ENCODE measurements at places on chromosomes 5 and 9. TPM values are rescaled to one million over a fixed set of nuclear protein-coding genes. Genes with fewer than 3 reads are reported as not detected.

The ADAMTSL1 gene
- 35.3 TPM for total RNA-seq

The EIF4EBP3 gene
- 0.40 TPM for total RNA-seq

The CDHR2 gene
- total RNA-seq: 0.55 TPM

The GARIN3 gene
- not detected for total RNA-seq

The ARHGEF39 gene
- 1.5 TPM for total RNA-seq

The SLC4A9 gene
- 0.30 TPM for total RNA-seq

The TIFAB gene
- 0.10 TPM for total RNA-seq

The SPAG8 gene
- 4.2 TPM for total RNA-seq

The GFI1B gene
- total RNA-seq: 1.1 TPM

The NUP188 gene
- 30.3 TPM for total RNA-seq

The STKLD1 gene
- total RNA-seq: 3.6 TPM

The PCDHB5 gene
- 8.0 TPM for total RNA-seq

The LHX2 gene
- total RNA-seq: 2.0 TPM

The IPO11 gene
- total RNA-seq: 25.5 TPM

The PAEP gene
- total RNA-seq: 0.55 TPM

The IQGAP2 gene
- total RNA-seq: 16.2 TPM

The PRR7 gene
- total RNA-seq: 8.8 TPM

The SLC6A19 gene
- 0.10 TPM for total RNA-seq

The TBC1D2 gene
- total RNA-seq: 3.4 TPM

The SHOC1 gene
- not detected for total RNA-seq

The PCDHGB3 gene
- 6.0 TPM for total RNA-seq

The PCDHB13 gene
- total RNA-seq: 4.5 TPM

The TMEM215 gene
- 5.2 TPM for total RNA-seq

The PRLR gene
- total RNA-seq: 5.3 TPM

The GCNT4 gene
- total RNA-seq: 2.9 TPM

The SLC36A2 gene
- total RNA-seq: 0.30 TPM

The GNA14 gene
- 5.0 TPM for total RNA-seq

The INPP5E gene
- total RNA-seq: 7.7 TPM

The PTGDS gene
- 697 TPM for total RNA-seq

The ZNF618 gene
- total RNA-seq: 13.8 TPM

The HAPLN1 gene
- 28.4 TPM for total RNA-seq

The ADRB2 gene
- 5.0 TPM for total RNA-seq

The GABRP gene
- 0.28 TPM for total RNA-seq

The GRXCR2 gene
- total RNA-seq: not detected

The GMCL2 gene
- total RNA-seq: not detected
